ENCODE measurements at places on chromosomes 11 and 22. TPM values are rescaled to one million over a fixed set of nuclear protein-coding genes. Genes with fewer than 3 reads are reported as not detected.
A peak's percentile ranks its signal among the peaks of the same experiment; 100 is the strongest.

OR51I1 gene
- total RNA-seq: not detected

PNPLA5 gene
- total RNA-seq: 5.2 TPM

NAALAD2 gene
- 1.8 TPM for total RNA-seq

WT1 gene
- total RNA-seq: 0.15 TPM

PHLDA2 gene
- total RNA-seq: 42.8 TPM

DNA sequence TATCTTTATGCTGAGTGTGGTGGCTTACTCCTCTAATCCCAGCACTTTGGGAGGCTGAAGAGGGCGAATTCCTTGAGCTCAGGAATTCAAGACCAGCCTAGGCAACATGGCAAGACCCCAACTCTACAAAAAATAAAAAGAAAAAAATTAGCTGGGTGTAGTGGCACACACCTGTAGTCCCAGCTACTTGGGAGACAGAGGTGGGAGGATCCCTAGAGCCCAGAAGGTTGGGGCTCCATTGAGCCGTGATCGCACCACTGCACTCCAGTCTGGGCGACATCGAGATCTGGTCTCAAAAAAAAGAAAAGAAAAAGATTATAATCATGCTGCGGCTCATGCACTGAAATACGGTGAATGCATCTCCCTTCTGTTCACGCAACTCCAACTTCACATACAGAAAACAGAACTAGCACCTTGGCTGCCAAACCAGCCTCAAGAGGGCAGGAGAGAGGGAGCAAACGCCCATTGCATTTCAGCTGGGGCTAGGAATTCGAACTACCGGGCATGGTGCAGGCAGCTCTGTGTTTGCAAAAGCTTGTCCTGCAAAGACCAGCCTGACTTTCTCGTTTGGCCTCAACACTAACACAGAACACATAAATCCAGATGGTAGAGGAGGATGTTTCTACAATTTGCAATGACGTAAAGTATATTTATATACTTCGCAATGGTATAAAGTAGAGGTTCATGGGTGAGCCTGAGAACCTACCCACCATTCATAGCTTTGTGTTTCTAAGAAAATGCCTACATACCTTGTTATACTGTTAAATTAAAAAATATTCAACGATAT, 6.3 kb upstream of the SYNGR1 start:
- peaks cover 3% of the 10 kb centered on the region for H3K4me1 ChIP-seq
- H3K36me3 ChIP-seq: no peaks in the 10 kb centered on the region
- H3K27ac ChIP-seq: no peak overlapping the region
- H3K27me3 ChIP-seq: no peaks in the 10 kb centered on the region

DNA sequence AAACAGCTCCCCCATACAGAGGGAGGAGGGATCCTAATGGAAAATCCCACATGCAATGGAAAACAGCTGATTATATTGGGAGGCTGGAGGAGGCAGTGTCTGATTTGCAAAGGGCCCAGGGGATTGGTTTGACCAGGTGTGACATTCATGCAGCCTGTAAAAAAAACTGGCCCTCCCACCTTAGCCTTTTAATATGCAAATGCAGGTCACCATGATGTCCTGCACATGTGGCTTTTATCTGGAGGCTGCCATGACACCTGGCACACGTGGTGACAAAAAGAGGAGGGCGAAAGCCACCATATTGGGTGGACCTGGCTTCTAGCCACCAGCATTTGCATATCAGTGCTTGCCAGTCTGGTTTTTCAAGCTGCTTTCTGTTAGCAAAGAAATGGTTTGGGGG, 48.5 kb downstream of the ZNF280B start:
- H3K27me3 ChIP-seq: peaks cover 11% of the 10 kb centered on the region
- no peak overlapping the region for H3K4me3 ChIP-seq
- no peak overlapping the region for H3K27ac ChIP-seq
- H3K4me1 ChIP-seq: no peaks in the 10 kb centered on the region
- peak; percentile 68 for DNase-seq
- peaks cover 10% of the 10 kb centered on the region for H3K36me3 ChIP-seq

- H3K4me1 ChIP-seq: no peaks in the 10 kb centered on the region
- H3K4me3 ChIP-seq: no peak overlapping the region
- DNase-seq: peak; percentile 23
Measured at GRCh38 chr22:49964136-49965090, 3.8 kb downstream of the PIM3 start.

DNA sequence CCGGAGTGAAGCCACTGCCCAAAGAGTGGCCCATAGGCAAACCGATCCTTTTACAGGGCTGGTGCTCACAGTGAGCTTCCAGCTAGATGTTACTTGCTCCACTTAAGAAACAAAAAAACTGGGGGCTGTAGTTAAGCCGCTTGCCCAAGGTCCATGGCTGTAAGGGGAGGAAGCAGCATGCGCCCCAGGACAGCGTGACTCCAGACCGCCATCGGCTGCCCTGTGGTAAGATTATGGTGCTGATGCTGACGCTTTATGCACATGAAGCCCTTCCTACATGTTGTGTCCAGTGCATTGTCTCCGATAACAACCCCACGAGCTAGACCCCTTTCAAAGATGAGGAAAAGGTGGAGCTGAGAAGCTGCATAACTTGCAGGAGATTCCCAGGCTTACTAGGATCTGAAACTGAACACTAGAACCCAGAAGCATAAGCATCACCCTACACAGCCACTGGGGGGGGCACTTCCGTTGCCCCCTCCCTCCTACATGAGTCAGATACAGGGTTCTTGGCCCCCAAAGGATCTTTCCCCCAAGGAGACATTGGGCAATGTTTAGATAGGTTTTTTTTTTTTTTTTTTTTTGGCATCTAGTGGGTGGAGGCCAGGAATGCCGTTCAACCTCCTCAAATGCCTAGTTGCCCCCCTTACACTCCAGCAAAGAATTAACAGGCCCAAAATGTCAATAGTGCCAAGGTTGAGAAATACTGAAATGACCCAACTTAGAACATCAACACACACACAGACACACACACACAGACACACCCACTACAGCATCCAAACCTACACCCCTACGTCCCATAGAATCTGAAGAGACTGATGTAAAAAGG, 53.9 kb downstream of the MN1 start:
- no peaks in the 10 kb centered on the region for H3K36me3 ChIP-seq
- H3K4me1 ChIP-seq: peaks cover 26% of the 10 kb centered on the region
- no peaks in the 10 kb centered on the region for H3K27me3 ChIP-seq
- no peak overlapping the region for H3K27ac ChIP-seq
- H3K4me3 ChIP-seq: no peak overlapping the region
- no peak for DNase-seq

GRCh38 chr11:6576471-6577373, 26.7 kb downstream of the RRP8 start:
- DNase-seq: no peak
- no peaks in the 10 kb centered on the region for H3K36me3 ChIP-seq
- H3K27ac ChIP-seq: no peak overlapping the region

Measured in H9 (cell line).